ENCODE measurements at places on chromosomes 12 and 14. TPM values are rescaled to one million over a fixed set of nuclear protein-coding genes. Genes with fewer than 3 reads are reported as not detected.

DNA sequence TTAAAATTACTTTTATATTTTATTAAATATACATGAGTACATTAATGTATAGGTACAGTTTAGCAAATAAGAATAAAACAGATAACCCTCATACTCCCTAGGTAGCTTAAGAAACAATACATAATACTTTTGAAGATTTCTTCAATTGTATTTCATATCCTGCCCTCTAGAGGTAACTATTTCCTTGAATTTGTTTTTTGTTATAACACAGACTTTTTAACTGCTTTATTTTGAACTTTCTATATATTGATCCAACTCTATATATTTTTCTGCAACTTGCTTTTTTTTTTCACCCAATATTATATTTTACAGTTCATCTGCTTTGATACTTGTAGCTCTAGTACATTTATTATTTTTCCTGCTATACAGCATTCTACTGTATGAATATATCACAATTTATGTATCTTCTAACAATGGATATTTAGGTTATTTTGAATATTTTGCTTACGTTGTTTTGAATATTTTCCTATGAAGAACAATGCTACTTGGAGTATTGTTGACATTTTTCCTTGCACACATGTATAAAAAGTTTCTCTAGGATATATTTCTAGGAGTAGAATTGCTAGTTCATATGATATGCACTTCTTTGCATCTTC, 72.8 kb upstream of the ABCD2 start:
- DNase-seq, result no peak

MANSC4 gene
- not detected for total RNA-seq

DNA sequence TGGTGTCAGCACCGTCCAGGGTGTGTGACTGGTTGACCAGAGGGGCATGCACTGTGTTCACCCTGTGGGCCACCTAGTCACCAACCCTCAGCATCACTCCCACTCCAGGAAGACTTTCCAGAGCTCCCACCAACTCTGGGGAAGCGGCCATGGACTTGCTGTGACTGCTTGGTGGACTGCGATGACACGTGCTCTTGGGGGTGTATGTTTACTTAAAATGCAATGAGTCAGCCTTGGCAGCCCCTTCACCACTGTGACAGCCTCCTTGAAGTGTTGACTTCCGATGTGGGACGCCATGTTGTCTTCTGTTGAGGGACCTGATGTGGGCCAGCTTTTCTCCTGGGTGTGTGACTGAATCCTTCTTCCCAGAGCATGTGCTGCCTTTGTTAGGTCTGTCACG, 151.1 kb upstream of the RTL1 start:
- DNase-seq, result no peak

GRCh38 chr14:89342049-89342448, 75.0 kb downstream of the FOXN3 start:
- DNase-seq, result no peak

- no peak for DNase-seq
Observed at GRCh38 chr12:131264635-131265034, 310.9 kb downstream of the ADGRD1 start.

DNA sequence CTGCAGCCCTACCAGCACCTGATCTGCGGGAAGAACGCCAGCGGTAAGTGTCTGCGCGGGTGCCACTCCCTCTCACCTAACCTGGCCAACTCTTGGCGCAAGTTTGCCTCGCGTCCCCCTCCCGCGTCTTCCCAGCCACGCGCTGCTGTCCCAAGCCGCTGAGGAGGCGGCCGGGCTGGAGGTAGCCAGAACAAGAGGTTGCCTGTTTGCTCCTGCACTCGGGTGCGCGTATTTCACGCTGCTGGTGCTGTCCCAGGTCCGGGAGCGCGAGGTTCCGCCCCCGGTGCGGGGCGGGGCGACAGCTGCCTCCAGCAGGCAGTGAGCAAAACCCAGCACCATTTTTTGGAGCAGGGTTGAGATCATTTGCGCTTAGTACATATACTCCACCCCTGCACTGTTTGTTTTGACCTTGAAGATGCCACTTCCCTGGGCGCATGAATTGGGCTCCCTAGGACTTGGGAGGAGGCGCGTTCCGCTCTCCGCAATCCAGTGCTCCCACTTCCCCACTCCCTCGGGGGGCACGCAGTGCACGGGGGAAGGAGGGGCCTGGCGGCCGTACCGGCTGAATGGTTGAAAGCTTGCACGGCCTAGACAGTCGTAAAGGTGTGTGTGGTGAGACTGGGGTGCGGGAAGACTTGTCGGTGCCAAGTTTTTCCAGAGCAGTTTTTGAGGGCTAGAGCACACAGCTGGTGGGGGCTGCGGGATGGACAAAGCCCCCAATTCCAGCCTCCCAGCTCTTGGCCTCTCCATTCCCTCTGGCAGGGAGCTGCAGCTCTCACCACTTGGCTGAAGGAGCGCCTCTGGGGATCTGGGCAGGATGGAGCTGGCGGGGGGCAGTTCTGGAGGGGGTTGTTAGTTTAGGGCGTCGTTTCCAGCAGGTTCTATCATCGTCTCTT, 226.9 kb upstream of the CRY1 start:
- peak; percentile 28 for DNase-seq

DNA sequence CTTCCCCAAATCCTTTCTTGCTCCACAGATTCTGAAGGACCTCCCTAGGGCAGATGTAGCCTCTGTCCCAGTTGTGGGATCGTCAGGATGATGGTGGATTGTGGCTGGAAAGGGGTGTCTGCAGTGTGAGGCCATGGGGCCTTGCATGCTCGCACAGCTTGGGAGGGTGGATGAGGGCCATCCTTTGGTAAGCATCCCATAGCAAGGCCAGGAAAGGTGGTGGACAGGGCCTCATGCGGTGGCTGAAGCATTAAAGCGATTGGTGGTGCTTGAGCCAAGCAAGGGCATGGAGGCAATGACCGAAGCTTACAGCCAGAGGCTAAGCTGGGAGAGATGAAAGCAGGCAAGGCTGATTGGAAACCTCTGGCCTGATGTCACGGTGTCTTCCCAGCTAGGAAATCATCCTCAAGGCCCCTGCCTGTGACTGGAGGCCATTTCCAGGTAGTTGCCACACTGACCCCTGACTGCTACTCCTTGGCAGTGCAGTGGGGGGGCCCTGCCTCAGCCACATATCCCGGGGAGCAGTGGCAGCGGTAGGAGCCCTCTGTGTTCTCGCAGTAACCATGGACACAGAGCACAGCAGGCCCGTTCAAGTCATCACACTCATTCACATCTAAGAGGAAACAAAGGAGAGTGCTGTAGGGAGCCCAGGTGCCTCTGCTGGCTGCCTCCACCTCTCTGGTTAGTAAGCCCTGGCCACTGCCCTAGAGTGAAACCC, 7.0 kb downstream of the ISCA2 start:
- no peak for DNase-seq

CFAP251 gene
- total RNA-seq, result 1.3 TPM

DNA sequence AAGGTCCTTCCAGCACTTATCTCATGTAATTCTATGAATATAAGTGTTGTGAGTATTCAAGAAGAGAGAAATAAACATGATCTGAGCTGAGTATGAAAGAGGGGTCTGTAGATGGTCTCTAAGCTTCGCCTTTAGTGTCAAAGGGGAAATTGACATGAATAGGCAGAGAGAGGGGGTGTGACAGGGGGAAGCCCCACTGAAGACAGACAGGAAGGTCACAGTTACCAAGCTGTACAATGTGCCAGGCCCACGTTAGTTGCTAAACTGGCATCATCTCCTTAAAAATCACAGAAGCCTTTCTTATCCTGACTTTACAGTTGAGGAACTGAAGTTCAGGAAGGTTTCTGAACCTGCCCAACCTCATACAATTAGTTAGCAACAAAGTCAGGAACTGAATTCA, 7.6 kb downstream of the ARHGEF40 start:
- no peak for DNase-seq

CARMIL3 gene
- 0.08 TPM for total RNA-seq

DNA sequence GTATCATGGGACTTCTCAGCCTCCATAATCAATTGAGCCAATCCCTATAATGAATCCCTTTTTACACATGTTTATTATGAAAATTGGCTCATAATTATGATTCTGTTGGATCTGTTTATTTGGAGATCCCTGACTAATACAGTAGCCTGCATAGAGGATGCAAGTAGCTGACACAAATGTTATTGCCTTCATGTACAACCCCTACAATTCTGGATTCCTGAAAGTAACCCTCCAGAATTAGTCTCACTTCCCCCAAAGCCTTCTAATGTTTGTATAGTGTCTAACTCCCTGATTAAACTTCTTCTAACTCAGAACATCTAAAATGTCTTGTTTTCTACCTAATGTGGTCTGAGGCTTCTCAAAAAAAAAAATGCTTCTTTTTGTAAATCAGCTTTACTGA, 6.6 kb upstream of the SMIM10L1 start:
- DNase-seq, result no peak

TAS2R19 gene
- 1.2 TPM for total RNA-seq

GRCh38 chr14:60599727-60600126, 49.5 kb downstream of the SIX1 start:
- no peak for DNase-seq

DNA sequence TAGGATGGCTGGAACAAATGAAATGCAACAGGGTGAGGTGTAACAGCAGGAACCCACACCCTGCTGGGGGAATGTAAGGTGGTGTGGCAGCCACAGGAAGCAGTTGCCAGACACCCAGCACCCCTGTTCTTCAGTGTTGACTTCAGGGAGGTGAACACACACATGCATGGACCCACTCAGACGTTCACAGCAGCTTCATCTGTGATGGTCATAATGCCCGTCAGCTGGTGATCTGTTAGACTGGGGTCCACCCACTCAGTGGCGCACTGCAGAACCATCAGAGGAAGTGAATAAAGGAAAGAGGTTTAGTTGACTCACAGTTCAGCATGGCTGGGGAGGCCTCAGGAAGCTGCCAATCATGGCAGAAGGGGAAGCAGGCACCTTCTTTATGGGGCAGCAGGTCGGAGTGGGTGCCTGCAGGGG, 22.7 kb upstream of the TEX22 start:
- DNase-seq, result no peak

NANOG gene
- total RNA-seq, result not detected

MEG3 gene
- total RNA-seq, result 24.7 TPM

GRCh38 chr12:103269946-103270345, 225.8 kb downstream of the C12orf42 start:
- DNase-seq, result no peak

DNA sequence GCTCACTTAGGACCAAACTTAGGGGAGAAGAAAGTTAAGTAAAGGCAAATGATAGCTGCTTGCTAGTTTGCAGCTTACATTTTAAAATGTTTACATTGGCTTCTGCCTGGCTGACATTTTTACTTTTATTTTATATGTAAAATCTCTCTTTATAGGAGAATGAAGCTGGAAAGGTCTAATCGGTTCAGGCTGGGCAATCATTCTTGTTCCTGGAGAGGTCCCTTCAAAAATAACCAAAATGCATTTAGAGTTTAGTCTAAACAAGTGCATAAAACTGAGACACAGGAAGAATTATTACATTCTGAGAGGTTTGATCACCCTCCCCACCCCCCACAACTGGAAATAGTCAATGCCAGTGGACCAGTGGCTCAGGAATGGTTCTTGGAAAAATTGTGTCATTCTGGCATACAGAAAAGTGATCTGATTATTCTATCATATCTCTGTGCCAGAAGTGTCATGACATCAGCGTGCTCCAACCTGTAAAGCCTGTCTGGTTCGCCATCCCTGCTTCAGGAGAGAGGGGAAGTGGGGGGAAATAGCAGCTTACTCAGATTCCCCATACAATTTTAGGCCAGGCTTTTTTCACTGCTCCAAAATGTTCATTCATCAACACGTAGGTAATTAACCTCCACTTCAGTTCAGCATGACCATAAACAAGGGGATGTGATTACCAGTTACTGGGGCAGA, 4.2 kb downstream of the PRICKLE1 start:
- no peak for DNase-seq

DNA sequence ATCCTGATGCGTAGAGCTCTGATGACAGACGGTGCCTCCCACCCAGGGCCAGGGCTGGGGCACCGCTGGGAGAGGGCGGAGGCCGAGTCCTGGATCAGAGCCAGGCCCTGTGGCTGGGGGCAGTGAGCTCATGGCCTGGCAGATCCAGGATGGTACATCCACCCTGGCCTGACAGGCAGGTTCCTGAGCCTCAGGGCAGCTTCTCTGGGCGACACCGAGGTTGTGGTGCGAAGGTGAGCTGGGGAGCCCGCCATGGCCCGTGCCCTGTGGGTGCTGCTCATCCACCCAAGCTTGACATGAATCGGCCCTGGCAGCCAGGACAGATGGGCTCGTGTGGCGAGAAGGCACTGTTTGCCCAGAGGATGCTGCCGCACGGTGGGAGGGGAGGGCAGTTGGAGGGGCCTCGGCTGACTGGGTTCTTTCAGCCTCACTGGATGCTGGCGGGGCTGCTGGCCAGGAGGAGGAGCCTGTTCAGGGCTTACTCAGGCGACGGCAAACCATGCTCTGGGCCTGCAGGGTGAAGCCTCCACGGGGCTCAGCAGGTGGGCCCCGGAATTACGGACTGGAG, 16.6 kb downstream of the LRTM2 start:
- DNase-seq, result no peak

- no peak for DNase-seq
Observed at GRCh38 chr12:58396239-58396638, 454.9 kb downstream of the ATP23 start.

DNA sequence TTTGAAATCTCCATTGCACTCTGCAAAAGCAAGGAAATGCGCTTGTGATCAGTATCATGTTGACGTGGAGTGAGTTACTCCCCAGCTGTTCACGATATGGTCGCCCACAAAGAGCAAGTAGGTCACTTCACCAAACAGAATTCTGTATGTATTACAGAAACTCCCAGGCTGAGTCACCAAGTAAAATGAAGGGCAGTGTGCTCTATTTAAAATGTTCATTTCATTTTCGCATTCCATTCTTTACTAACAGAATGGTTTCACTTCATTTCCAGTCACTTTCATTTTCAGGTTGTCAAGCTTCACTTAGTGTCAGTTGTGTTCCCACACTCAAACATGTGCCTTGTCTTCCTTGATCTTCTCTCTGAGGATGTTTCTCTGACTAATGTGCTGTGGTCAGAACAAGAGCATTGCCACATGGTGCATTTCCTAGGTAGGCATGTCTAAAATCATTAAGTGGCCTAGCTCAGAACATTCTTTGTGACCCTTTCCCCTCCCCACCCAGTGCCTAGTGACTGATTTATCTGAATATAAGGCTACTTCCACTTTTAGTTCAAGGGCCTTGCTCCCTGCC, 391.2 kb downstream of the RAD51B start:
- DNase-seq, result no peak

GRCh38 chr14:101377069-101377468, 184.2 kb upstream of the DIO3 start:
- DNase-seq, result no peak

GRCh38 chr14:94748667-94749347, 21.1 kb downstream of the GSC start:
- DNase-seq, result no peak

- no peak for DNase-seq
Observed at GRCh38 chr12:104371043-104371870, 67.7 kb downstream of the EID3 start.

NUP37 gene
- total RNA-seq, result 14.8 TPM
